Hepatocyte (in vitro differentiated cells): ENCODE measurements at places on chromosomes 7 and 10.

DNA sequence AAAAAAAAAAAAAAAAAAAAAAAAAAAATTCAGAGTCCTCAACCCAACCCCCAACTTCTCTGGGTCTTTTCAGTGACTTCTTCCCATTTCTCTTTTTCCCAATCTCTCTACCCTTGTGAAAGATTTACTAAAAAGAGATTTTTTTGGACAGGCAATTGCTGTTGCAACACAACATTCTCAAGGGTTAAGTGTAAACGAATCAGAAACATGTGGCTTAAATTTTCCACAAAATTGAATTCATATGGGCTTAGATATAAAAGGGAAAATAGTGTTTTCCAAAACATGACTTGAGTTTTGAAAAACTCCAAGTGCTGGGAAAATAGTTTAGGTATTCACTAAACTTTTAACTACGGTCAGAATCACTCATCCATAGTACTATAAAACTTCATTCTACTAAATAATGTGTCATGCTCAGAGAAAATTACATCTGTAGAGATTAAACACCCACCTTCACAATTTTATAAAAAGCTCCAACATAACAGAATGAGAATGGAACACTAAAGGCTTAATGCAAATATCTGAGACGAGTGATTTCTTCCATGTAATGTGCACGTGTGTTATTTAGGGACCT lies 643.1 kb downstream of the PARD3 start:
- DNase-seq, result no peak

- no peak for DNase-seq
These were observed 680.5 kb downstream of the PARD3 start for GRCh38 chr10:34134602-34135001.

GRCh38 chr7:139580435-139580834 lies 57.0 kb downstream of the CLEC2L start:
- DNase-seq, result no peak

DNA sequence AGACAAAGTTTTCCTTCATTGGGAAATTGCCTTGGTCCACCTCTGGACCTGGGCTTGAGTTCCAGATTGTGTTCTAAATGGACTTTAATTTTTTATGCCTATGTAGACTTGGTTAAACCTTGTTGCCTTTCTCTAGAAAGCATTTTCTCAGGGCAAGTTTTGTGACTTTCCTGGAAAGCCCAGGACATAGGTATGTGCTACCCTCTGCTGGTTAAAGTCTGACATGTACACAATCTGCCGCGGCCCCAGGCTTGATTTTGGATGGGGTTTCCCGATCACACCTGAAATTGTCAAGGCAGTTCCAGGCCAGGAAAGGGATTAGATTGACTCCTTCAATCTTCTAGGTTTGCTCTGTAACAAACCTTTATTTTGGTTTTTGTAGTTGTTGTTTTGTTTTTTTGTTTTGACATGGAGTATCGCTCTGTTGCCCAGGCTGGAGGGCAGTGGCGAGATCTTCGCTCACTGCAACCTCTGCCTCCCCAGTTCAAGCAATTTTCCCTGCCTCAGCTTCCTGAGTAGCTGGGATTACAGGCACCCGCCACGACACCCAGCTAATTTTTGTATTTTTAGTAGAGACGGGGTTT lies 14.1 kb upstream of the AKR1B10 start:
- peak; percentile 74 for DNase-seq

GRCh38 chr10:123357421-123357930 lies 203.3 kb downstream of the BUB3 start:
- DNase-seq, result no peak

- peak; percentile 35 for DNase-seq
These were observed 527 bp downstream of the PDIA4 start for GRCh38 chr7:149027611-149028345.

GRCh38 chr7:20450536-20450935 lies 119.8 kb downstream of the ITGB8 start:
- DNase-seq, result no peak

DNA sequence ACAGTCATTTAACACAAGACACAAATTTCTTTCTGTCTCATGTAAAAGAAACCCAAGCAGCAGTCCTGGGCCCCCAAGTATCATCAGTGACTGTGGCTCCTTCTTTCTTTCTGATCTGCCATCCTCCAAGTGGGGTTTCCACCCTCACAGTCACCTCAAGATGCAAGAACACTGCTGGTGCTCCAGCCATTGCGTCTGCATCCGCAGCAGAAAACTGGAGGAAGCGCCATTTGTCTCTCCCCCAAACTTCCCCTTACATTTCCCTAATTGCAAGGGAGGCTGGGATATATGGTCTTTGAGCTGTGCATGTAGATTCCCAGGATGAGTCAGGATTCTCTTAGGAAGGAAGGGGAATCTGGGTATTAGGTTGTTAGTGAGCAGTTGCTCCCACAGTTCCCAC lies 60.9 kb upstream of the GNA12 start:
- DNase-seq, result no peak

DNA sequence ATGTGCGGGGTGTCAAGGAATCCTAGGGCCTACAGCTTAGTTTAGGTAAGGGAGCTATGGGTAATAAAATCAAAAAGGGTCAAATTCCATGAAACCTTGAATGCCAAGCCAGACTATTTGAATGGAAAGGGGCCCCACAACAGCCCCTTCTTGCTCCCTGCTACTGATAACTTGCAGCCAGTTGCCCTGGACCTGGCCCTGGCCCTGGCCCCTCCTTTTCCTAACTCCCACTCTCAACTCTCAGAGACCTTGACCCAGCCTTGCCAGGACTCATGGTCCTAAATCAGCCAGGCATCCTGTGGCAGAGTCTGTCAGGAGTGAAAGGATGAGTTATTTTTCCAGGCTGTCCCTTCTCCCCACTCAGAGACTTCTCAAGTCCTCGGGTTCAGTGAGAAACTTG lies 5.9 kb downstream of the KCNIP2 start:
- DNase-seq, result no peak

DNA sequence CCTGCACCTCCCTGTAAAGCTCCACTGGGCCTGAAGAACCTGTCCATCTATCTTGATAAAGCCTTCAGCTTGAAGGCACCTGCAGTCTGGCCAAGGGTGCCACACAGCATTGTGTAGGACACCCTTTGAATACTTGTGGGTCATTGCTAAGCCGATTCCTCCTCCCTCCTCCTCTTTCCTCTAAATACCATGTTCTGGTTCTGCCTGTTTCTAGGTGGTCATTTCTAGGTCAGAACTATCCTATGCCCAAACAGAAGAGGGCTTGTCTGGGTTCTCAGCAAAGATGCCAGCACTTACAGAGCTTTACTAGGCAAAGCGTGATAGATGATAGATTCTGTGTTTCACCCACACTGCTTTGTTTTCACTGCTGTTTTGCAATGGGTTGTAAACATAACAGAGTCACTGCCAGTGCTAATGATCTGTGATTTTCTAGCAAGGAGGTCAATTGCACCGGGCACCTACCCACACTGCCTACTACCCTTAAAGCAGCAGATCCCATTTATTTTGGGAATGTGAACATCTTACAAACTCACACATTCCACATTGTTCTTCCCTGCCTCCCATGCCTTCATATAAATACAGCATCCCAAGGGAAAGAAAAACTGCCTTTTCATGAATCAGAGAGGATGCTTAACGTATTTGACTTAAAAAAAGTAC lies 279.1 kb upstream of the PITRM1 start:
- no peak for DNase-seq

- no peak for DNase-seq
These were observed 20.6 kb upstream of the NKX6-2 start for GRCh38 chr10:132806561-132807003.

DNA sequence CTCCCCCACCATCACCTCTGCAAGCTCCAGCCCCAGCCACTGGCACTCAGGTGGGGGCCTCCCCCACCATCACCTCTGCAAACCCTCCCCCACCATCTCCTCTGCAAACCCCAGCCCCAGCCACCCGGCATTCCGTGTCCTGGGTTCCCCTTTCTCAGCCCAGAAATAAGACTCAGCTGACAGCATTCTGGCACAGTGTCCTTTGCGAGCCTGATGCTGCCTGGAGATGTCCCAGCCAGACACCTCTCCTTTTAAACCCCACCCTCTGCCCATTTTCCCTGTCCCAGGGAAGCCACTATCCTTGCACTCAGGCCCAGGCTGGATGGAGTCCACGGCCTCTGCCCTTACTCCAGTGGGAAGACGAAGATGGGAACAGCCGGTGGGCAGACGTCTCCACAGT lies 49.8 kb downstream of the ELFN1 start:
- no peak for DNase-seq

- DNase-seq, result peak; percentile 93
These were observed at the start of gene PON2 for GRCh38 chr7:95434557-95435421. Gene PON2 (minus strand): TSS chr7:95435028. CDS start chr7:95434951, 77 bp downstream.

- DNase-seq, result no peak
These were observed 103.2 kb upstream of the TMEM106B start for GRCh38 chr7:12107841-12108254.

- DNase-seq, result no peak
These were observed 415.3 kb upstream of the NRP1 start for GRCh38 chr10:33749790-33750189.

GRCh38 chr10:5666008-5666840 lies at the start of gene ASB13:
Gene ASB13 (minus strand): TSS chr10:5666595. CDS start chr10:5666551, 44 bp downstream.
- peak; percentile 86 for DNase-seq

- DNase-seq, result no peak
These were observed 26.0 kb downstream of the EN2 start for GRCh38 chr7:155483868-155484325.

GRCh38 chr7:85686401-85687181 lies 499.7 kb upstream of the SEMA3D start:
- DNase-seq, result no peak

DNA sequence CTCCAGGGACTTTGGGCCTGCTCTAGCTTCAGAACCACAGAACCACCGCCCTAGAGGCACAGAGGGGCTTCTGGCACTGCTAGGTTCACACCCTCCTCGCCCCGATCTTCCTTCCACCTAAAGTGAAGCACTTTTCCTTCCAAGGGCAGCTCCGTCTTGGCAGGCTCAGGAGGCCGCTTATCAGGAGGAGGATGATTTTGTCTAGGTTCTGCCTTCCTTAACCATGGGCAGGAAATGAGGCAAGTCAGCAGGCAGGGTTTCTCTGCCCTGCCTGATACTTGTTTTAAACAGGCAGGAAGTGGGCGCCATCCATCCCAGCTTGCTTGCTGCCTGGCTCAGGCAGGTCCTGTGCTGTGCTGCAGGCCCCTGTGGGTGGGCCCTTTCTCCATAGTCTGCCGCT lies 8.3 kb upstream of the ATP6V0E2 start:
- DNase-seq, result no peak

DNA sequence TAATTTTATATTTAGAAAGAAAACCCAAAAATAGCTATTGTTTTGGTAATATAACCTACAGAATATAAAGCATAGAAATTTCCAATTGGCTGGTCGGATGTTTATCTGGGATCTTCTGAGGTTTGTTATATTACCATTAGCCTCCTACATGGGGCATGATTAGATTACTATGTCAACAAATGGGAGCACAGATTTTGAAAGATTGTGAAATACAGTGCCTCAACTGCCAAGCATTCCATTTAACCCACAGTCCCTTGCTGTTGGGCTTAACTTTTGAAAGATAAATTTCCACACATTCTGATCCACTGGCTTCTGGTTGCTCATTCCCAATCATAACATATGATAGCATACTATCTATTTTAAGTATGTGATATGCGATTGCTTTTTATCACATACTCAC lies 455.4 kb upstream of the C7orf33 start:
- no peak for DNase-seq

- no peak for DNase-seq
These were observed 120.3 kb downstream of the VIPR2 start for GRCh38 chr7:159024280-159024951.

- no peak for DNase-seq
These were observed 281 bp upstream of the EXOC6 start for GRCh38 chr10:92848037-92848440.

- DNase-seq, result peak; percentile 79
These were observed 286.9 kb downstream of the KCNMA1 start for GRCh38 chr10:77350711-77351119.

GRCh38 chr7:69687739-69688433 lies 89.6 kb downstream of the AUTS2 start:
- no peak for DNase-seq

DNA sequence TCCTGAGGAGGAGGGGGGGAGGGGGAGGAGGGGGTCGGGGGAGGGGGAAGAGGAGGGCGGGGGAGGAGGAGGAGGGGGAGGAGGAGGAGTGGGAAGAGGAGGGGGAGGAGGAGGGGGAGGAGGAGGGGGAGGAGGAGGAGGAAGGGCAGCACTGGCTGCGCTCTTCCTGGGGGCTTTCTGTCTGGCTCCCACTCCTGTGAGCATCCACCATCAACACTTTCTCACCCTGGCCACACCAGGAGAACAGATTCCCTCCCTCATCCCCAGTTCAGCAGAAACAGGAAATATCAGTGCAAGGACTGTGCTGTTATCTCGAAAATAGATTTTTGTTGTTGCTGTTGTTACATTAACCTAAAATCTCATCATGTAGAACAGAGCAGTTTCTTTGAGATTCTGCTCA lies 530.5 kb downstream of the ACTR3B start:
- DNase-seq, result no peak

DNA sequence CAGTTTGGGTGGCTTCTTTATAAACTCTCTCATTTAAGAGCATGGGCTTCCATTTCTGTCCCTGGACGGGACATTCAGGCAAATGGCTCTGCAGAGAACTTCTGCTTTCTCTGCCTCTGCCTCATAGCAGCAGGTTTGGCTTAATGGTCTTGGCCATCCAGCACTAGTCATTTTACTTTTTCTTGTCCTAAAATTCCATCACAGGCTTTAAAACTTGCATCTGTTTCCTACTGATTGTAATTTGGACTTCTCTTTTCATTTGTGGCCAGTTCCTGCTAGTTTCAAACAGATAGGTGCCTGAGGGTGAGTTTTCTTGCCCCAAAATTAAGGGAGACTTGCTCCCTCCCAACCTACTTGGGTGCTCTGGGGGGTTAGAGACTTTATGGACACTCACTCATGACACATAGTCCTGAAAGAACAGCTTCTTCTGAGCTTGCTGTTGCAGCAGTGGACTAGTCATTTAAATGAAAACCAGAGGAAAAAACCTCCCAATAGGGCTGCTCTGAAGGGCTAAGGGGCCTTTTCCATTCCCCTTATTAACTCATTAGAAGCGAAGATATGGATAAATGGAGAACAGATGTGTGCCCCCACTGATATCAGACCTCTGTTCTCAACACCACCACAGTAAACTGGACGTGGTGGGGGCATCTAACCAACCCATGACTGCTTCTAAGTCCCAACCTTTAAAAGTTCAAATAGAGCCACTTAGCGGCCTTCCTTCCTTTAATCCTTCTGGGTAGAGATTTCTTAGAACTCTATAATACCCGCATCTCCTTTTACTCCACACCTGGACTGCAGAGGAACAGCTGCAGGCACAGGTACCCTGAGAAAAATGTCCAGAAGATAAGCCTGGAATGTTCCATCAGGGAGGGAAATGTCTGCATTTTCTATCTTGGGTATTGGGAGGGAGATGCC lies 38.8 kb downstream of the SVOPL start:
- DNase-seq, result no peak

DNA sequence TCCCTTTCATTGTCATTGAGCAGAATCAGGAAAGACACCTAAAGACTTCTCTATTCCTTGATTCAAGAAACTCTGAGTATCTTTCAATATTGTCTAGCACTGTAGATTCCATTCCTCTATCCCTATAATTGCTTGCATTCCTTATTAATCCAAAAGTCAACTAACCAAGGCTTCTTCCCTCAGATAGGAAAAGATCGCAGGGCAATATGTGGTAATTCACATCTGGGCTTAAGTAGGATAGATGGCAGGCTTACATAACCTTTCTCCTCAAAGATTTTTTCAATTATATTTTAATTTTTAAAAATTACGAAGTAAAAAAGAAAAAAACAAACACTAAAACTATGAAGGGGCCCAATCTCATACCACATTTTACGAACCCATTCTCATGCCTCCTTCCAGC lies 7.1 kb upstream of the ARHGAP21 start:
- DNase-seq, result no peak

GRCh38 chr10:80187060-80187459 lies 18.3 kb downstream of the ANXA11 start:
- DNase-seq, result no peak
